ENCODE measurements at places on chromosomes 11 and 22.

GRCh38 chr11:15742626-15743519 is 613.5 kb downstream of the SOX6 start:
- H3K4me1 ChIP-seq: no peaks in the 10 kb centered on the region
- H3K27ac ChIP-seq: no peak overlapping the region
- no peak for DNase-seq
- no peaks in the 10 kb centered on the region for H3K27me3 ChIP-seq

- no peaks in the 10 kb centered on the region for H3K27me3 ChIP-seq
- peaks cover 2% of the 10 kb centered on the region for H3K36me3 ChIP-seq
- H3K27ac ChIP-seq: no peak within 1 kb of the TSS
- no peaks in the 10 kb centered on the region for H3K4me1 ChIP-seq
- no peak within 1 kb of the TSS for H3K4me3 ChIP-seq
- no peak for DNase-seq
Observed at GRCh38 chr11:6771926-6772893, at the start of gene OR2AG2. Gene OR2AG2 (minus strand): TSS chr11:6771976. CDS start chr11:6768957, 3,019 bp downstream.

- H3K4me1 ChIP-seq: no peaks in the 10 kb centered on the region
- no peak overlapping the region for H3K27ac ChIP-seq
- H3K36me3 ChIP-seq: peaks cover 2% of the 10 kb centered on the region
- no peak overlapping the region for H3K4me3 ChIP-seq
- peaks cover 11% of the 10 kb centered on the region for H3K27me3 ChIP-seq
Observed at GRCh38 chr11:70482529-70482917, 84.2 kb downstream of the CTTN start.

DNA sequence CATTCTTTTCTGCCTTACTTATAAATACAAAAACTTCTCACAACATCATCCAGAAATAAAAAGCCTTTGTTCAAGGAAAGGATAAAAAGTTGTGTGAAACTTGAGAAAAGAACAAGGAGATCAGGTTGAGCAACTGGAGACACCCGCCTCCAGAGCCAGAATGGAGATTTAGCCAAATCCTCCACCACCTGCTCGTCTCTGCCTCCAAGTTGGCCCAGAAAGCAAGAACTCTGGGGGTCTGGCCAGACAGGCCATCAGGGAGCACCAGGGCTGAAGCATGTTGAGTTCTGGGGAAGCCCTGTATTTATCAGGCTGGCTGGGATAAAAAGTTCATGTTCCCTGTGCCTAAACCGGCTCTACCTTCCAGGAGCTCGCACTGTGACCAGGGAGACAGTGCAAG is 14.9 kb downstream of the SMCO4 start:
- no peak overlapping the region for H3K27ac ChIP-seq
- H3K4me3 ChIP-seq: peak overlapping the region; percentile 26
- no peaks in the 10 kb centered on the region for H3K27me3 ChIP-seq

GRCh38 chr11:32905028-32905667 is 12.5 kb downstream of the QSER1 start:
- peaks cover 7% of the 10 kb centered on the region for H3K4me1 ChIP-seq
- H3K4me3 ChIP-seq: no peak overlapping the region
- no peaks in the 10 kb centered on the region for H3K27me3 ChIP-seq
- no peak overlapping the region for H3K27ac ChIP-seq
- H3K36me3 ChIP-seq: no peaks in the 10 kb centered on the region

DNA sequence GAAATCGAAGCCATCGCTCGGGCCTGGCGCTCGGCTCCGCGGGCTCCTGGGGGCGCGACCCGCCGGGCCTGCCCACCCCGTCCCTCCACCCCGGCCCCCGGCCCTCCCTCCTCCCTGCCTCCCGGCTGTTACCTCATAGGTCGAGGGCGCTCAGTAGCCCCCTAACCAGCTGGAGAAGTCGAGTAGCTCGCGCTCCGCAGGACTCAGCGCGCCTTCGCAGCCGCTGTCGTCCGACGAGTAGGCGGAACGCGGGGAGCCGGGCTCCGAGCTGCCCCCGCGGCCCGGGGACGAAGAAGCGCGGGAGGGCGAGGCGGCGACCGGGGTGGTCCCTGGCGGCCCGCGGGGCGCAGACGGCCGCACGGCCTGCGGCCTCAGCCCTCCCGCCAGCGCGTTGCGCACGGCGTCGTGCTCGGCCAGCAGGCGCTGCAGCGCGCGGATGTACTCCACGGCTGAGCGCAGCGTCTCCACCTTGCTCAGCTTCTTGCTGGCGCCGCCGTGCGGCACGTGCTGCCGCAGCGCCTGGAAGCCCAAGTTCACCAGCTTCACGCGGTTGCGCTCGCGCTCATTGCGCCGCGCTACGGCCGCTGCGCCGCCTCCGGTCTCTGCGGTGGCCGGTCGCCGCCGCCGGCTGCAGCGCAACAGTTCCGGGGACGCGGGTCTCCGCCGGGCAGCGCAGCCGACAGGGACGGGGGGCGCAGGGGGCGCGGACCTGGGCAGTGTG is 627 bp downstream of the ASCL2 start:
- peak overlapping the region; percentile 76 for H3K4me3 ChIP-seq
- H3K27ac ChIP-seq: no peak overlapping the region
- DNase-seq: peak; percentile 39
- H3K27me3 ChIP-seq: peaks cover 8% of the 10 kb centered on the region

DNA sequence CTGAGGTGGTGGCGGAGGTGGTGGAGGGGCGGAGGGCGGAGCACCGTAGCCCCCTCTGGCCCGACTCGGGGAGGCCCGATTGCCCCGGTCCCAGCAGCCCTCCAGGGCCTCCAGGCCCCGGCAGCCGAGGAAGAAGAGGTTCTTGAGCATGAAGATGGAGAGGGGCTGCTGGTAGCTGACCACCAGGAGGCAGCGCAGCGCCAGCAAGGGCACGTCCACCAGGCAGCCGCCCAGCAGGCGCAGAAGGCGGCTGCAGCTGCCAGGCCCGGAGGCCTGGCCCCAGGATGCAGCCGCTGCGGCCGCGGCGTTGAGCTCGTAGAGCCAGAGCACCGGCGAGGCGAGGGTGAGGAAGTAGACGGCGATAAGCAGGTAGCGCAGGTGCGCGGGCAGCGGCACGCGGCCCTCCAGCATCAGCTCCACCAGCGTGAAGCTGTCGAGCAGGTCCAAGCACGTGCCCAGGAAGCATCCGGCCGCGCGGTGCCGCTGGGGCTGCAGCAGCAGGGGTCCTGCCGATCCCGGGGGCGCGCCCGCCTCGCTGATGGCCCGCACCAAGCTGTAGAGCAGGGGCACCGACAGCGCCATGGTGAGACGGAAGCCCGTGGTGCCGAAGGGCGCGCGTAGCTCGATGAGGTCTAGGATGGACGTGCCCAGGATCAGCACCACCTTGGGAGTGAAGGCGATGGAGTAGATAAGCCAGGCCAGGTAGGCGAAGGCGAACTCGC is 1.5 kb downstream of the TMEM121B start:
- no peak overlapping the region for H3K27ac ChIP-seq
- peaks cover 4% of the 10 kb centered on the region for H3K36me3 ChIP-seq
- H3K4me1 ChIP-seq: peaks cover 43% of the 10 kb centered on the region

DNA sequence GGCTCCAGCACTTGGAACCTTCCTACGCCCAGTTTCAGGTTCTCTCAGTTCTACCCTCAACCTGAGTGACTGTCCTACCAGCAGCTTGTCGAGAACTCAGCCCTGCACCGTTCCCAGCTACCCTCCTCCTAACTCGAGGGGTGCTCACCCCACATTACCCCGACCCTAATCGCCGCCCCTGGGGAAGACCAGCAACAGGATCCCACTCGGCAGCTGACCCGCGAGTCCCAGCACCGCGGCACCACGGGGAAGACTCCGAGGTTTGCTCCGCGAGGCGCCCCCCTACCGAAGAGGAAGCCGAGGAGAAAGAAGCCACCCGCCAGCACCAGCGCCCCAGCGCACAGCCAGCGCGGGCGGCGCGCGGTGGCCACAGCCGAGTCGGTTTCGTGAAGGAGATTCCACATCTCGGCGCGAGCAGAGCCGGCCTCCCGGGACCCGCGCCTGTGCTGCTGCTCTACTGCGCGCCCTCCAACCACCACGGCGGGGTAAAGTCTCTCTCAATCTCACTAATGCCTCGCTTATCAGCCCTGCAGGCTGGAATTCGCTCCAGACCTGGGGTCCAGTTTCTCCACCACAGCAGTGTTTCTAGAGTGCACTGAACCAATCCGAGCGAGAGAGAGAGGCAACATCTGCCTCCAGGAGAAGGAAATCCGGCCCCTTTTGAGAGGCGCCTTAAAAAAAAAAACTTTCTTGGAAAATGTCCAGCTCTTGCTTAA is at the start of gene FOLH1:
Gene FOLH1 (minus strand): TSS at position 597 of the 716 bp plus-strand sequence. CDS start 193 bp downstream, at position 404.
- H3K4me1 ChIP-seq: no peaks in the 10 kb centered on the region
- H3K4me3 ChIP-seq: no peak within 1 kb of the TSS
- DNase-seq: no peak
- no peaks in the 10 kb centered on the region for H3K36me3 ChIP-seq
- H3K27me3 ChIP-seq: no peaks in the 10 kb centered on the region

DNA sequence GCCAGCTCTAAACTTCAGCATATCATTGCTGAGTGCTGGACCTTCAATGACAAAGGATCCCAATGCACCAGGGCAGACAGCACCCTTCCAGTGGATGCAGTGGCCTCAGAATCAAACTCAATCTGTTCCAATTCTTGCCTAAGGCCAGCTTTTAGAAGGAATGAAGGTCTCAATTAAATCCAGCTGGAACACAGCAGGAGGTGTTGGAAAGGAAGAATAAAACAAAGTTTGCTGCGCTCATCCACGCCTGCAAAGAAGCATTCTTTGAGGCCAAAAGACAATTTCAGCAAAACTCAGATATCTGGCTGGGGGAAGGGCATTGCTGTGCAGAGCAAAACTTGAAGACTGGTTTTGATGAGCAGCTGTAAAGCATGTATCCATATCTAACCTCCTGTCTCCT is 120.7 kb downstream of the CCDC81 start:
- H3K4me1 ChIP-seq: peaks cover 7% of the 10 kb centered on the region
- no peaks in the 10 kb centered on the region for H3K36me3 ChIP-seq
- no peaks in the 10 kb centered on the region for H3K27me3 ChIP-seq
- no peak overlapping the region for H3K27ac ChIP-seq

Data from effector memory CD8-positive, alpha-beta T cell (primary cell).